ENCODE measurements at places on chromosomes 5 and 9. TPM values are rescaled to one million over a fixed set of nuclear protein-coding genes. Genes with fewer than 3 reads are reported as not detected.

DNA sequence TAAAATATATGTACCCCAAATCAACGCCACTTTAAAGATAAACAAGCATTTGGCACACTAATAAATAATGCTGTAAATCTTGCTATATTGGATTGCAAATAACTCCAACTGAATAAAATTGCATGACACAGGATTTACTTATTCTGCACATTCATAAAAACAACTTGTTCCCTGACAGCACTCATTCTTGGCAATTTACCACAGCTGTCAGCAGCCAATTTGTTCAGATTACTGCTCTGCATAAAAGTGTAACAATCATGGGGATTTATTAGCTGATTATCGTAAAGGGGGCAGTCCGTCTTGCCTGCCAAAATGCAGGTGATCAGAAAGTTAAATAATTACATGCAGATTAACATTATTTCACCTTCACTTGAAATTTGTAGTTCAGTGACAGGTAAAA is 285.3 kb downstream of the SLF1 start:
- H3K27ac ChIP-seq, result no peak overlapping the region
- H3K4me1 ChIP-seq, result peaks cover 13% of the 10 kb centered on the region
- no peaks in the 10 kb centered on the region for H3K27me3 ChIP-seq
- H3K4me3 ChIP-seq, result no peak overlapping the region

- H3K4me3 ChIP-seq, result no peak overlapping the region
- H3K36me3 ChIP-seq, result no peaks in the 10 kb centered on the region
- H3K4me1 ChIP-seq, result no peaks in the 10 kb centered on the region
- DNase-seq, result no peak
- H3K27me3 ChIP-seq, result no peaks in the 10 kb centered on the region
Observed at GRCh38 chr9:7375013-7375511, 424.5 kb downstream of the DMAC1 start.

GRCh38 chr5:139903795-139904565 is 108.4 kb downstream of the PSD2 start:
- no peak for DNase-seq
- H3K27me3 ChIP-seq, result peaks cover 89% of the 10 kb centered on the region
- H3K27ac ChIP-seq, result no peak overlapping the region
- no peak overlapping the region for H3K4me3 ChIP-seq
- H3K36me3 ChIP-seq, result no peaks in the 10 kb centered on the region

GRCh38 chr9:115672477-115673316 is 480.9 kb upstream of the PAPPA start:
- H3K27ac ChIP-seq, result peak overlapping the region; percentile 99
- peak; percentile 99 for DNase-seq
- H3K4me3 ChIP-seq, result no peak overlapping the region
- no peaks in the 10 kb centered on the region for H3K36me3 ChIP-seq

- 0 out of 2 replicates have a peak, but pooled peaks cover 2% of the 10 kb centered on the region for H3K27me3 ChIP-seq
- H3K27ac ChIP-seq, result no peak overlapping the region
- H3K4me1 ChIP-seq, result no peaks in the 10 kb centered on the region
- no peaks in the 10 kb centered on the region for H3K36me3 ChIP-seq
- no peak for DNase-seq
- no peak overlapping the region for H3K4me3 ChIP-seq
Observed at GRCh38 chr5:179504600-179505396, 45.6 kb upstream of the RUFY1 start.

GRCh38 chr9:8437876-8438275 is 638.3 kb upstream of the DMAC1 start:
- DNase-seq, result no peak
- no peaks in the 10 kb centered on the region for H3K36me3 ChIP-seq
- no peak overlapping the region for H3K4me3 ChIP-seq
- no peaks in the 10 kb centered on the region for H3K27me3 ChIP-seq
- H3K4me1 ChIP-seq, result no peaks in the 10 kb centered on the region
- H3K27ac ChIP-seq, result no peak overlapping the region

GRCh38 chr5:53253421-53253871 is 143.9 kb upstream of the MOCS2 start:
- peak; percentile 84 for DNase-seq
- H3K27me3 ChIP-seq, result no peaks in the 10 kb centered on the region
- H3K36me3 ChIP-seq, result no peaks in the 10 kb centered on the region
- peak overlapping the region; percentile 55 for H3K27ac ChIP-seq
- H3K4me1 ChIP-seq, result peaks cover 39% of the 10 kb centered on the region

DNA sequence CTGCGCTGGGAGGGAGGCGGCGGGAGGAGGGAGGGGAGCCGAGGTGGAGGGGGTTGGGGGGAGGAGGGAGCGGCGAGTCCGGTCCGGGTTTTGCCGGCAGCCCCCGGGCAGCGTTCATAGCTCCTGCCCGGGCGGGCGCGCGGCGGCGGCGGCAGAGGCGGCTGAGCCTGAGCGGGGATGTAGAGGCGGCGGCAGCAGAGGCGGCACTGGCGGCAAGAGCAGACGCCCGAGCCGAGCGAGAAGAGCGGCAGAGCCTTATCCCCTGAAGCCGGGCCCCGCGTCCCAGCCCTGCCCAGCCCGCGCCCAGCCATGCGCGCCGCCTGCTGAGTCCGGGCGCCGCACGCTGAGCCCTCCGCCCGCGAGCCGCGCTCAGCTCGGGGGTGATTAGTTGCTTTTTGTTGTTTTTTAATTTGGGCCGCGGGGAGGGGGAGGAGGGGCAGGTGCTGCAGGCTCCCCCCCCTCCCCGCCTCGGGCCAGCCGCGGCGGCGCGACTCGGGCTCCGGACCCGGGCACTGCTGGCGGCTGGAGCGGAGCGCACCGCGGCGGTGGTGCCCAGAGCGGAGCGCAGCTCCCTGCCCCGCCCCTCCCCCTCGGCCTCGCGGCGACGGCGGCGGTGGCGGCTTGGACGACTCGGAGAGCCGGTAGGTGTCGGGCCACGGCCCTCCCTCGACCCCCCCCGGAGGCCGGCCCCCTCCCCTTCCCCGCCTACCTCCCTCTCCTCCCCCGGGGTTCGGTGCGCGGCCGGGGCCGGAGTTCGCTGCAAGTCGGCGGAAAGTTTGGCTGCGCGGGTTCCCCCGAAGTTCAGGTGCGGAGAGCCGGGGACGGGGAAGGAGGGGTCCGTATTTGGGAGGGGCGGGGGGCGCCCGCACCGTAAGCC is at the start of gene CXXC5:
CXXC5 (plus strand) TSS at position 145 of the 877 bp plus-strand sequence. CDS start 32,175 bp downstream, outside the sequence.
- H3K36me3 ChIP-seq, result peaks cover 21% of the 10 kb centered on the region
- H3K4me1 ChIP-seq, result peaks cover 45% of the 10 kb centered on the region
- H3K27ac ChIP-seq, result peak within 1 kb of the TSS; percentile 4
- no peaks in the 10 kb centered on the region for H3K27me3 ChIP-seq
- peak; percentile 92 for DNase-seq
- H3K4me3 ChIP-seq, result peak within 1 kb of the TSS; percentile 95

GRCh38 chr9:134494273-134494815 is 147.3 kb upstream of the COL5A1 start:
- no peak overlapping the region for H3K4me3 ChIP-seq
- no peaks in the 10 kb centered on the region for H3K27me3 ChIP-seq
- DNase-seq, result no peak
- H3K27ac ChIP-seq, result no peak overlapping the region
- no peaks in the 10 kb centered on the region for H3K36me3 ChIP-seq
- peaks cover 27% of the 10 kb centered on the region for H3K4me1 ChIP-seq

GRCh38 chr5:33316773-33317172 is 124.0 kb upstream of the TARS1 start:
- H3K27me3 ChIP-seq, result no peaks in the 10 kb centered on the region
- no peak for DNase-seq
- H3K4me1 ChIP-seq, result peaks cover 43% of the 10 kb centered on the region

DNA sequence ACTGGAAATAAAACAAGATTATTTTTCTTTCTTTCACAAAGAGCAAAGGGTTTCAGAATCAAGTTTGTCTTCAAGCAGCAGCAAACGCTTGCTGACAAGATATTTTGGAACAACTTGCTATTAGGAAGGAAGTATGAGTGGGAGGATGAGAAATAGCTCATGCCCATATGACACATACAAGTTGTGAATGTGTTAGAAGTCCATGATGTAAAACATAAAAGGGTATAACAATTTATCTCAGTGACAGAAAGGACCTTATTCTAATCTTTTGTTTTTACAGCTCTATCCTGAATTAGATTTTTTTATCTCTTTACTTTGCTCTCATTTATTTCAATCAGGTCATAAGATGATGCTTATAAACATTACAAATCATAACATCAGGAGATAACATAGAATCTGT is 516.6 kb upstream of the MEF2C start:
- H3K27ac ChIP-seq, result no peak overlapping the region
- no peak for DNase-seq
- H3K4me1 ChIP-seq, result 0 out of 2 replicates have a peak, but pooled peaks cover 10% of the 10 kb centered on the region
- no peak overlapping the region for H3K4me3 ChIP-seq

- no peak overlapping the region for H3K27ac ChIP-seq
- no peaks in the 10 kb centered on the region for H3K36me3 ChIP-seq
- H3K4me1 ChIP-seq, result no peaks in the 10 kb centered on the region
- DNase-seq, result no peak
- no peaks in the 10 kb centered on the region for H3K27me3 ChIP-seq
- no peak overlapping the region for H3K4me3 ChIP-seq
Observed at GRCh38 chr5:167557359-167557758, 734.1 kb upstream of the WWC1 start.

GRCh38 chr5:10485142-10485795 is 43.6 kb downstream of the ROPN1L start:
- H3K27ac ChIP-seq, result peak overlapping the region; percentile 37
- H3K4me1 ChIP-seq, result peaks cover 63% of the 10 kb centered on the region
- DNase-seq, result peak; percentile 99
- no peaks in the 10 kb centered on the region for H3K36me3 ChIP-seq
- H3K4me3 ChIP-seq, result no peak overlapping the region
- H3K27me3 ChIP-seq, result no peaks in the 10 kb centered on the region

Gene FAM169A
- 16.5 TPM for total RNA-seq

Gene NOXA1
- total RNA-seq, result not detected

Gene DOCK8
- not detected for total RNA-seq

Gene IL17B
- total RNA-seq, result 1.00 TPM

Gene CER1
- total RNA-seq, result not detected
